ENCODE measurements at places on chromosomes 4 and X.

GRCh38 chr4:131613086-131613823 lies 1535.8 kb upstream of the PCDH10 start:
- no peak for DNase-seq

GRCh38 chr4:153513596-153513995 lies 47.4 kb downstream of the TMEM131L start:
- DNase-seq, result no peak

GRCh38 chr4:52143815-52144214 lies 92.7 kb downstream of the SPATA18 start:
- no peak for DNase-seq

- no peak for DNase-seq
These were observed 10.2 kb downstream of the RGS12 start for GRCh38 chr4:3302786-3303564.

DNA sequence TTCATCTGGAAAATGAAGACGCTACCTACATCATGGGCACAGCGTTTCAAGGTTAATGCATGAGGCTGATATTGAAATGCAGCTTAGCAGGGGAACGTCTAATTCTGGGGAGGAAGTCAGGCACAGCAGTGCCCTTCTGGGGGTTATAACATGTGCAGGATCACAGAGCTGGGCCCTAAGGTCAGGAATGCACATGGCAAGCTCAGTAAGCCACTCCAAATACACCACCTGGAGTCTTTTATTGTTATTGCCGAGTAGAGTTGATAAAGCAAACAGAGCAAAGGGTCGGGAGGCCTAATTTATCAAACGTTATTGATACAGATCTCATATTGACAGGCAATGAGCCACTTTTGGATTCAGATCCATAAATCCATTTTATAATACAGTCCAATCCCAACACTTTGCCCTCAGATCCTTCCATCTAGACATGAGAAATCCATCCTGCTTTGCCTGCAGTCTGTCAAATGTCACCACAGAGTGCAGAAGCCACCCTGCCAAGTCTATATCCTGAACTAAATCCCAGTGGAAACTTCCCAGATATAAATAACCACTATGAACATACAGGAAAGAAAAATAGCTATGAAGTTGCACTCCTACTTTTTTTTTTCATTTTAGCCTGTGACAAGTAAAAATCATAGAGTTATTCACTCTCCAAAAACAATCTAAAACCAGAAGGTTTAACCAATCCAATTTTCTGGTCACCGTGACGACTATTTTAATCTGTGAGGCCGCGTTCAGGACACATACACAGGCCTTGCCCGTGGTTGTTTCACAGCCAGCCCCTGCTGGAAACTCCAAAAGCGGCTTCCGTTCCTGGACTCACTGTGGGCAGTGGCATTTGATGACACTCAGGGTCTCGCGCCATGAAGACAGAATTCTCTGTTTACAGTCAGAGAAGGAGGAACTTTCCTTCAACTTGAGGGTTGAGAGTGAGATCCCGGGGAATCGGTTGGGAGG lies 335.4 kb downstream of the DHX15 start:
- DNase-seq, result no peak

DNA sequence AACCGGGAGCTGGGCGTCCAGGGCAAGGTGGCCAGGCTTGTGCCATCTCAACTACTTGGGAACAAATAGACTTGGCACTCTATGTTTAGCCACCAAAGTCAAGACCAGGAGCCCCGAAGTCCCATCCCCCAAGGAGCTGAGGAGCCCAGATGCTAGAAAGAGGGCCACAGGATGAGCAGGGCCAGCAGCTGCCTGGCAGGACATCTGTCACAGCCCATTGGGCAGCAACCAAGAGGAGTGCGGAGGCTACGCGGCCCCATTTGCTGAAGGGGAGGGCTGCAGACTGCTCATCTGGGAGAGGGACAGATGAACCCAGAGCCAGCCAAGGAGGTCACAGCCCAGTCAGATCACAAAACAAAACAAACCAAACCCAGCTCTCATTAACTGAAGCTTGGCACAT lies 22.9 kb upstream of the SOWAHD start:
- no peak for DNase-seq

GRCh38 chr4:147732518-147733235 lies 789 bp downstream of the ARHGAP10 start:
- DNase-seq, result peak; percentile 18

DNA sequence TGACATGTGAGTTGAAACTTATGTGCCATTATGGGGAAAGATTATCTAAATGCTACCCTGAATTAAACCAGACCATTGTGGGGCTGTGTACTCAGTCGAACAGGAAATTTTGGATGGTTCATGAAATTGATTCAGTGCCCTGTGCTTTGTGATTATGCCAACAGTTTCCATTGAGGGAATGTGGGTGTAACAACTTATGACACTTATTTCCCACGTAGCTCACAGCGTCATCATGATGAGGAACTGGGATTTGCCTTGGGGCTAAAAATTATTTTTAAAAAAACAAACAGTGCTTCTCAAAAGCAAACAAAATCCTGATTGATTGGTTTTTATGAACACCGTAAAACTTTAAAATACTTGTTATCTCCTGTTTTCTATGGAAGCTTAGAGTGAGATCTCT lies 8.3 kb upstream of the CLTRN start:
- DNase-seq, result no peak

GRCh38 chr4:73668782-73669201 lies 48.6 kb upstream of the RASSF6 start:
- DNase-seq, result no peak

DNA sequence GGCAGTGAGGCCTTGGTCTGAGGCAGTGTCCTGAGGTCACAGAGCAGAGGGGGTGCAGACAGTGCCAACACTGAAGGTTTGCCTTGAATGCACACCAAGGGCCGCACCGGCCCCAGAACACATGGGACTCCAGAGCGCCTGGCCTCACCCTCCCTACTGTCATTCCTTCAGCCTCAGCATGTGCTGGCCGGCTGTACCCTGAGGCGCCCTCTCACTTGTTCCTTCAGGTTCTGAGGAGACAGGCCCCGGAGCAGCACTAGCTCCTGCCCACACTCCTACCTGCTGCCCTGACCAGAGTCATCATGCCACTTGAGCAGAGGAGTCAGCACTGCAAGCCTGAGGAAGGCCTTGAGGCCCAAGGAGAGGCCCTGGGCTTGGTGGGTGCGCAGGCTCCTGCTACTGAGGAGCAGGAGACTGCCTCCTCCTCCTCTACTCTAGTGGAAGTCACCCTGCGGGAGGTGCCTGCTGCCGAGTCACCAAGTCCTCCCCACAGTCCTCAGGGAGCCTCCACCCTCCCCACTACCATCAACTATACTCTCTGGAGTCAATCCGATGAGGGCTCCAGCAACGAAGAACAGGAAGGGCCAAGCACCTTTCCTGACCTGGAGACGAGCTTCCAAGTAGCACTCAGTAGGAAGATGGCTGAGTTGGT lies 2.4 kb downstream of the MAGEA12 start:
- no peak for DNase-seq
